T-helper 2 cell (primary cell): ENCODE measurements at places on chromosomes 3 and 15.

- no peak for DNase-seq
Observed at GRCh38 chr3:34687671-34688070, 889.2 kb downstream of the PDCD6IP start.

DNA sequence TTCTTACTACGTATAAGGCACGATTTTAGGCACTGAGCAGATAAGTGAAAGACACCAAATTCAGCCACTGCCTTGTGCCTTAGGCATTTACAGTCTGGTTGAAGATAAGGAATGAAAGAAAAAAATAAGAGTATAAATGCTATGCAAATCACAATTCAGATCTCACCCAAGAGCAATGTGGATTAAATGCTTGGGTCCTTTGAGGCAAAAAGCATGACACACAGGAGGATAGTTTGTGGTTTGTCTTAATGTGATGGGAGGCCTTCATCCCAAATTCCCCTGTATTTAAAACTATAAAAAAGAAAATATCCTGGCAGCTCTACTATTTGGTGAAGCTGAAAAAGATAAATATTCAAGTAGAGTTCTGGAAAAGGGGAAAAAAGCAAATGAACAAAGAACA is 79.8 kb downstream of the TGFBR2 start:
- DNase-seq, result no peak

DNA sequence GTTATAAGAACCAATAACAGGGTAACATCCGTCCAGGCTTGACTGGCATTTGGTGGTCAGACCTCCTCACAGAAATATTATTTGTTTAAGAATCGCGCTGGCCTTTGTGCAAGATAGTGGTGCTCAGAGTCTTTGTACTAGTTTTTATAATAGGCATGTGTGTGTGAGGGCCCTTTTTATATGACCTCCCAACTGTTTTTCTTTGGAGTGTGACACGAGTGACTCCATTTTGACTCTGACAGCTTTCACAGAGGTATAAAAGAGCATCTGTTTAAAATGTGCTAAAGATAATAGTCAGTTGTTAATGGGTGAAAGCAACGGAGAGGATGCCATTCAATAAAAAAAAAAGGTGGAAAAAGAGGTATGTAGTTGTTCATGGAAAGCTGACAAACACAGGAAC is 110.4 kb downstream of the IL1RAP start:
- no peak for DNase-seq

GRCh38 chr3:32392536-32393302 is 1.1 kb downstream of the CMTM7 start:
- DNase-seq, result peak; percentile 57

DNA sequence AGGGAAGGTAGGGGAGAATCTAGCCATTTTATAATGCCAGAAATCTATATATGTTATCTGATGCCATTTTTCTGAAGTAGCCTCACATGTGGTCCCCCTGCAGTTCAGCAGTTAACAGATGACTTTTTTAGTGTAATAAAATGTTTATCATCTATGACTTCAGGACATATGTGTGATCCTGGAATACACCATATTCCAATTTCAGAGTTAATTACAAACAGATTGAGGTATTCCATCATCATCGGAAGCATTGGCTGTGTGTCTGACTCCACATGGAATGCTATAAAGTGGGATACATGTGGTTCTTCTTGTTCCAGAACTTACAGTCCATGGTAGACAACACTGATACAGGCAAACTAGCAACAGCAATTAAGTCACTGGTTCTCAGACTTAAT is 45.9 kb upstream of the LIMD1 start:
- DNase-seq, result no peak

GRCh38 chr3:175433026-175433674 is 574.0 kb downstream of the NAALADL2 start:
- DNase-seq, result no peak

- DNase-seq, result no peak
Observed at GRCh38 chr3:76991165-76991564, 48.7 kb upstream of the ROBO2 start.

DNA sequence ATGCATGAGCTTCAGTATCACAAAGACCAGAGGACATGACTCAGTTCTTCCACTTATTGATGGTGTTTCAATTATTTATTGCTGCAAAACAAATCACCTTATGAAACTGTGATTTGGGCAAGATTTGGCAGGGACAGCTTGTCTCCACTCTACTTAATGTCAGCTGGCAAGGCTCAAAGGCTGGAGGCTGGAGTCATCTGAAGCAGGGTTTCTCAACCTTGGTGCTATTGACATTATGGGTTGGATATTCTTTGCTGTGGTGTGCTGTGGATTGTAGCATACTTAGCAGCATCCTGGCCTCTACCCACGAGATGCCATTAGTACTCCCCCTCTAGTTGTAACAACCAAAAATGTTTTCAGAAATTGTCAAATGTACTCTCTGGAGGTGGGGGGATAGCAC is 138.8 kb upstream of the PEX5L start:
- no peak for DNase-seq

DNA sequence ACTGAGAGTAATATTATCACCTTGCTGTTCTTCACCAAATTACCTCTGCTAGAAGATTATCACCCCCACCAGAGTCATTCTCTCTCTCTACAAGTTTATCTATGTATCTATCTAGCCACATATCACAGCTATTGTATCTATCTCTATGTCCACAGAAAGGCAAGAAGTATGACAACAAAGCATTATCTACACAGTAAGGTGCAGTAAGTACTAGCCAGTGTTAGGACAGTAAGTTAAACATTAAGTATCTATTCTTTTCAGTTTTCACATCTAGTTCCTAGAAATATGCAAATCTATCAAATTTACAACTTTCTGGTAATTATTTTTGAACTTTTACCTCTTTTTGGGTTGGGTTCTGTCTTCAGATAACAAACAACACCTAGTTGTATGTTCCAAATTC is 26.5 kb upstream of the XXYLT1 start:
- DNase-seq, result no peak

DNA sequence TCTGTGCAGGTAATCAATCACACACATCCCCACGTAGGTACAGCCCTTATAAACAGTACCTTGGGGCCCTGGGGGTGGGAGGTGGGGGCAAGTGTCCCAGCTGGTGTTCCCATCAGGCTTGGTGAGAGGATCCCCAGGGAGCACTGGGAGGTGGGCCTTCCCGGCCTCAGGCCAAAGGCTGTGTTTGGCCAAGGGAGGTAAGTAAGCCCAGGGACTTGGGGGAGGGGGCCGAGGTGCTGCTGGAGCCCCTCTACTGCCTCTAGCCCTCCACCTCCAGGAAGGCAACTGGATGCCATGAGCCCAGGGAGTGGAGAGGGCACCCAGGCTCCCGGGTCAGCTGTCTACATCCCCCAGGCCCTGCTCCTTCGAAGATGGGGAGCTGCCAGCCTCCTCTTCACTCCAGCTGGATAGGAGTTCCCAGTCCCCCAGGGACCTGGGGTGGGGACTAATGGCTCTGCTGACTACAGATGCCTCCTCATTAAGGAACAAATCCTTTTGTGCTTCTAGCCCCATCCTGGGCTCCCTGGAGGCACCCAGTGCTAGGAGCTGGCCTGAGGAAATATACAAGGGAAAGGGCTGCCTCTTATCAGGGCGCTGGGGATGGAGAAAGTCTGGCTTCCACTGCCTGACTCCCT is 33.1 kb downstream of the RNU5B-1 start:
- no peak for DNase-seq

- no peak for DNase-seq
Observed at GRCh38 chr15:87777054-87777561, 479.4 kb downstream of the NTRK3 start.

DNA sequence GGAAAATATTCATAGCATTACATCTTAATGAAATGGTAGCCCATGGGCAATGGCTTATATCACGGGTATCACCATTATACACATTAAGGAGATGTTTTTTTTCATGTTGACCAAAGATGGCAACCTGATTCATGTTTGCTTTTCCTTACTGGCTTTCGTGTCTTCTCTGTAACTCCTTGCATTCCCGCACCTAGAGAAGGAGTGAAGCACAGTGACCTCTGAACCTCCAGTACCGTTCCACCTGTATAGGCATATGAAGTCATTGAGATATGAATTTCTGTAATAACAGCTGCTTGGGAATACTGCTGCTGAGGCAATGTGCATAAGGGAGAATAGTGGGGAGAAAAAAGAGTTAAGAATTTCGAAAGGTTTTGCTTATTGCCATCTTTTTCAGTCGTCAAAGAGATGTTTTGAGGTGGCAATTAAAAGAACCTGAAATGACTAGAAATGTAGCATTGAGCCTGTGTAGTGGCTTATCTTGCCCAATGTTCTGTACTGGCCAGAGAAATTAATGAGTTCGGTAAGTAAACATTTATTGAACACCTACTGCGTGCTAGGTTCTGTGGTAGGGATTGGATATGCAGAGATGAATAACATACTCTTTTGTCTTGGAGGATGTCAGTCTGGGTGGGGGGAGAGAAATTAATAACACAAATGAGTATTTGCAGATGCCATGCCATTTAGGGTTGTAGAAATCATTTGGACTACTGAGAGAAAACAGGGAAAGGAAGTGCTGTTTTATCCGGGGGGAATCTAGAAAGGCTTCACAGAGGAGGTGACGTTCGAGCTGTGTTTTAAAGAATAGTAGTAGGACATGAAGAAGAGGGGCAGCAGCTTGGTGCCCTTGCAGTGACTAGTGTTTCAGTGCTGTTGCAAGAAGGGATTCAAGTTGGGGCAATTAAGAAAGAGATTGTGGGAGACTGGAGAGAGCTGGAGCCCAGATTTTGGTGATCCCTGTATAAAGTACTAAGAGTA is 2.5 kb downstream of the FEM1B start:
- no peak for DNase-seq
